Stimulated activated naive CD8-positive, alpha-beta T cell treated with anti-CD3 and anti-CD28 coated beads, Interleukin-15, Interleukin-2, amounts not matched to agents 100 U/mL and 50 U/mL, for 24 hours (primary cell): ENCODE measurements at places on chromosomes 3 and 15.

DNA sequence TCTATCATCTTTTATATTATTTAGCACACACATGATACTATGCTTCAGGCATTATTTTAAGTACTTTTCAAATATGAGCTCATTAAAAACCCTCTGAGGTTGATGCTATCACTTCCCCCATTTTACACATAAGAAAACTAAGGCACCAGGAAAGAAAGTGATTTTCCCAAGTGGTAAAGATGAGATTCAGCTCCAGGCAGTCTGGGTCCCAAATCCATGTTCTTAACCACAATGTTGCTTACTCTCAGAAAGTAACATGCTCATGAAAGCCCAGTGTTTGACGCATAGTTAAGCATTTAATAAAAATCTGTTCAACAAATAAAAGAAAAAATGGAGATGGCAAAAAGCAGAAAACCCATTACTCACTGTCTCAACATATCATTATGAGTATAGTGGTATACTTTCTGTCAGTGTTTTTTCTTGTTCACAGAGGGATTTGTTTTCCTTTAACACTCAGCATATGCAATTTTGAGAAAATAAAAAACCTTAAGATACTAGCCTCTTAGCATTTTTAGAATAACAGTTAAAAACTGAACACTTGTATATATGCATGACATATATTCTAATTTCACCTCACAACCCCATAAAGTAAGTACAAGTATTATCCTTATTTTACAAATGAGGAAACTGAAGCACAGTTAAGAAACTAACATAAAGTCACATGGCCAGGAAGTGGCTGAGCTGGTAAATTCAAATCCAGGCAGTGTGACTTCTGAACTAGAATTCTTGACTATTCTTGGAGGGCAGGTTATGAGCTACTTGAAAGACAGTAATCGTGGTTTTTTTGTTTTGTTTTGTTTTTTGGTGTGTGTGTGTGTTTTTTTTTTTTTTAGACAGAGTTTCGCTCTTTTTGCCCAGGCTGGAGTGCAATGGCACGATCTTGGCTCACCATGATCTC is 10.4 kb downstream of the PEAK1 start:
- DNase-seq, result no peak

DNA sequence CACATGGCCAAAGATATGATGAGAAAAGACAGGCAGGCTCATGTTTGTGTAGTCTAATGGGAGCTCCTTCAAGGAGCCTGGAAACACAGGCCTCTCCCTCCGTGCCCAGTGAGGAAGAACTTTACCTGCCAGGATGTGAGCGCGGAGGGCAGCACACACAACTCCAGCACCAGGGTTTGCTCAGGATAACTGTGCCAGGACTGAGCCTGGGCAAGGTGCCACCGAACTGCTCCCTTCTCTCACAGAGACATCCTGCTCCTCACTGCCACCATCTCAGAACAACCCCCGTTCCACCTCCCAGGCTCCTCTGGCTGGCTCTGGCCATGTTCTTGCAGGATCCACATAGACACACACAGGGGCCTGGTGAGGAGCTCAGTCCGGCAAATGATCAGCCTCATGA is 87.4 kb downstream of the NUP210 start:
- no peak for DNase-seq

- DNase-seq, result no peak
These were observed 411.2 kb downstream of the NAALADL2 start for GRCh38 chr3:175270198-175270837.

- DNase-seq, result no peak
These were observed 5.9 kb downstream of the TGM4 start for GRCh38 chr3:44880284-44880683.

GRCh38 chr15:51861557-51862359 is 32.3 kb downstream of the TMOD3 start:
- peak; percentile 56 for DNase-seq

DNA sequence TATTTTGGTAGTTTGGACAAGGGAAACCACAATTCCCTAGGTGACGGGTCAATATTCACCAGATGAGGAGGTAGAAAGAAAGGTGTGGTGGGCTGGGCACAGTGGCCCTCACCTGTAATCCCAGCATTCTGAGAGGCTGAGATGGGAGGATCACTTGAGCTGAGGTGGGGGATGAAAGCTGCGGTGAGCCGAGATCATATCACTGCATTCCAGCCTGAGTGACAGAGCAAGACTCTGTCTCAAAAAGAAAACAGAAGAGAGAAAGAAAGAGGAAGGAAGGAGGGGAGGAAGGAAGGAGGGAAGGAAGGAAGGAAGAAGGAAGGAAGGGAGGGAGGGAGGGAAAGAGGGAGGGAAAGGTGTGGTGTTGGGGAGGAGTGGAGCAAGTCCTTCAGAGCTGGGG is 56.1 kb upstream of the RNF7 start:
- no peak for DNase-seq

GRCh38 chr15:79025201-79025600 is 65.4 kb downstream of the RASGRF1 start:
- DNase-seq, result peak; percentile 27

DNA sequence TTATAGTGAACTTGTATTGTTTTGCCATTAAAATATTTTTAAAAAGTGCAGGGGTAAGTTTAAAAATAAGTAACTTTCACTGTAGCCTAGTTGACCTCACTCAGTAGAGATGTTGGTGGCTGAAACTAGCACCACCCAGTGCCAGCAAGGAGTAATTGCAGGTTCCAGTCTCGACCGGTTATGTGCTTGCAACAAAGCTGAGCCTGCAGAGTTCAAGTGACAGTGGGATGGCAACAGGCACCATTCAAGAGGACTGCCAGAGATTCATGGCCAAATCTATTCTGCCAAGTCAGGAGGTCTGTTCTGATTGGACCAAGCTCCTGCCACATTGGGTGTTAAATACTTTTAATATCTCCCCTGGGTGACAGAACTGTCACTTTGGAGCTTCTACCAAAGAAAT is 2.7 kb downstream of the ADAMTS7 start:
- peak; percentile 36 for DNase-seq

DNA sequence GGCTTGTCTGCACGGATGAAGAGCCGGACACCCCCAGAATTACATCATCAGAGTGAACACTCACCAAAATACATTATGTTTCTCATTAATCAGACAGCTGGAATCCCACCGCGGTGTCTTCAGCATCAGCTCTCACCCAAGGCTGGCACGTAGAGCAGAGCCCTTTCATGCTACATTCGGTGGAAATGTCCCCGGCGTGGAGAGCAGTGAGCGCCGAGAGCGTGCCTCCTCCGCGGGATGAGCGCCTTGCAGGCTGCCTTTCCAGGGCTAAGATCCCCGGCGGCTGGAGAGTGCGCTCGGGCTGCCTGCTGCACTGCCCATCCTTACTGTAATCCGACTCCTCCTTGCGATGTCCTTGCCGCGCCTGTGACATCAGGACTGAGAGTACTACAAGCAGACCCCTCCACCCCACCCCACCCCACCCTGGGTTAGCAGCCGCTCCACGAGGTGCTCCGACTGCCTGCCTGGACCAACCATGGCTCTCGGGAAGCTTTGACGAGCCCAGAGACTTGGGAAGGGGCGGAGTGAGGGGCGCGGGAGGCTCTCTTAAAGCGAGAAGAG is at the start of gene ZNF385D:
Gene ZNF385D, minus strand, starts transcription at position 380 of the 561 bp plus-strand sequence. Its CDS starts 294 bp downstream, at position 86.
- DNase-seq, result no peak

DNA sequence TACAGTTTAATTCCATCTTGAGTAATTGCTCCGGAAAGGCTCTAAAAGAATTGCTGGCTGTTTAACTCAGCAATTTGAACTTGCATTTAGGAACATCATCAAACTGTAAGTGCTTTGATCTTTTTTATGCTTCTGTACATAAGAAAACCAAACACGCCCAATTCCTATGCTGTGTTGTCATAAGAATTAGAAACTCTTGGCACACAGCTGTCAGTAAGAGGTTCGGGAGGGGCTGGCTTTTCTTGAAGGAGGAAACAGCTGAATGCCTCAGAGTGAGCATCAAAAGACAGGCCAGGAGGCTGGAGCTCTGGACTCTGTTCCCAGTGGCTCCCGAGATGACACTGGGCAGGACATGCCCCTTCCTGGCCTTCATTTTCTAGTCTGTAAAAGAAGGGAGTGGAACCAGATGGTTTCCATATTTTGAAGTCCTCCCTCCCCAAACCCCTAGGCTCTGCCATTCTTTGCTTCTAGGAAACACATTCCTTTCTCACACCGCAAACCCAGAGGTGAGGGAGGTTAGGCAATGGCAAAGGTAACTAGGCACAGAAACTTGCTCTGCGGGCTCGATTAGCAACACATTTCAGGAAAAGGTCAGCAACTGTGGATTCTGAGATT is 73.7 kb upstream of the DLG1 start:
- DNase-seq, result no peak

DNA sequence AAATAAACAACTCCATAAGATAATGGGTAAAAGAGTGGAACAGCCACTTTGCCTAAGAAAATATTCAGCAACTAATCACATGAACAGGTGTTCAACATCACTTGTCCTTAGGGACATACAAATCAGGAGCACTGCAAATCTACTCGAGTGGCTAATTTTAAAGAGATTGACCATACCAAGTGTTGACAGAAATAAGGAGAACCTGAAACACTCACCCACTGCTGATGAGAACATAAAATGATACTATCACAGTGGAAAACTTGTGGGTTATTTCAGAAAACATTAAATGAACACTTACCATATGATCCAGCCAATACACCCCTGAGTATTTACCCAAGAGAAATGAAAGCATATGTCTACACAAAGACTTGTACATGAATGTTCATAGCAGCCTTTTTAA is 70.5 kb downstream of the GABRB3 start:
- DNase-seq, result no peak

- no peak for DNase-seq
These were observed 34.1 kb downstream of the CCDC191 start for GRCh38 chr3:114022145-114022802.

- DNase-seq, result no peak
These were observed 282.7 kb upstream of the SEMA6D start for GRCh38 chr15:47434596-47434995.

- no peak for DNase-seq
These were observed 121.7 kb downstream of the LIPC start for GRCh38 chr15:58553365-58553918.

DNA sequence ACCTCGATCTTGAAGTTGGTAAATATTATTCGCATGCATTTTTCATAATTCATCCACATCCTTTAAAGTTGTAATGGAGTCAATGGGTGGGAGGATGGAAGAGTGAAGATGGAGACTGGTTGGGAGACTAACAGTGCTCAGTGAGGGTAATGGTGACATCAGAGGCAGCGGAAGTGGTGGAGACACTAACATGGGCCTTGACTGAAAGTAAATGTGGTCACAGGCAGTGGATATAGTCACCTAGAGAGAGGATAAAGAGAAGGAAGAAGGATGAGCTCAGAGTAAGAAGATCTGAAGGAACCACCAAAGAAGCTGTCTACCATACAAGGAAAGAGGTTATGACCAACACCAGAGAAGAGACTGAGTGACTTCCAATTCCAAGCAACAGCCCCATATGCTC is 281.6 kb upstream of the STT3B start:
- no peak for DNase-seq

DNA sequence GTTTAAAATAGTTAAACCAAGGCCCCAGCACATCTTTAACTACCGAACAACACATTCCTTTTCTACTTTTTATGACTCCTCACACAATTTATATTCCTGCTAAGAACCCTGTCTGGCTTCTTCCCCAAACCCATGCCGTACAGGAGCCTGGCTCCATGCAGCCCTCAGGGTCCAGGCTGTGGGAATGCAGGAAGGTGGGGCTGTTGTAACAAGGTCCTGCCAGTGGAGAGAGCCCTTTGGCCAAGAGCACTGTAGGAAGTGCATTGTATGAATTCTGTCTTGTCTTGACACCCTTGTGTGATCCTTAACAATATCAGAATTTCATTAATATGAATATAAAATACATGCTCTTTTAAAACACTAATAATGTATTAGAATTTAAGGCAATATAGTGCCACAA is 563.8 kb downstream of the TBL1XR1 start:
- DNase-seq, result no peak

DNA sequence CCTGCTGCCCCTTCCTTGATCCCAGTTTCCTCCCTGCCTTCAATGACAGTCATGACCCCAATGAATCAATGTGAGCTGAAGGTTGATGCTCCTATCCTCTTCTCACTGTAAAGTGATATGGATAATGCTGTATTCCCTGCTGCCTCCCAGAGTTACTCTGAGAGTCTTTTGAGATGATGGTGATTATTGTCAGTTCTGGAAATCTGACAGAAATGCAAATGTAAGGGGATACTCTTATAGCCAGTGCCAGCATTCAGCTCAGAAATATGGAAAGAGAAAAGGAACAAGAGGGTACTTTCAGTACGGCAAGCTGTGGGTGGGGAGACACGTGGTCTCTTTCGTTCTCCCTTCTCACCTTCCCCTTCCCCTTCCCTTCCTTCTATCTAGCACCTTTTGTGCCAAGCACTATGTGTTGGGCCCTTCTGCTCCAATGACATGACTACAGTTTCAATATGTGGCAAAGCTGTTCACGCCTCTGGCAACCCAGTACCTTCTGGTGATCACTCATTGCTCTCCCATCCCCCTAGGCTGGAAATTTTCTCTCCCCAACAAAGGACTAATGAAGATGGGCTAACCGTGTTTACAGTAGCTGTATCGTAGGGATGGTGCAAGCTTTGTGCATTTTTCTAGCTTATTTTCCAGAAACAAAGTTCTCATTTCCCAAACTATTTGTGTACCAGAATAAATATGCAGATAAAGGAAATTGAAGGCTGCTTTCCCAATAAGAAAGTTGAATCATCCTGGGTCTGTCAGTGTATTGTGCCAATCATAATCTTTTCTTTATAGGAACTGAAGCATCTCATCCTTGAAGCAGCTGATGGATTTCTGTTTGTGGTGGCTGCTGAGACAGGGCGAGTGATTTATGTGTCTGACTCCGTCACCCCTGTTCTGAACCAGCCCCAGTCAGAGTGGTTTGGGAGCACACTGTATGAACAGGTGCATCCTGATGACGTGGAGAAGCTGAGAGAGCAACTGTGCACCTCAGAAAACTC is 70.3 kb downstream of the ARNT2 start:
- no peak for DNase-seq

DNA sequence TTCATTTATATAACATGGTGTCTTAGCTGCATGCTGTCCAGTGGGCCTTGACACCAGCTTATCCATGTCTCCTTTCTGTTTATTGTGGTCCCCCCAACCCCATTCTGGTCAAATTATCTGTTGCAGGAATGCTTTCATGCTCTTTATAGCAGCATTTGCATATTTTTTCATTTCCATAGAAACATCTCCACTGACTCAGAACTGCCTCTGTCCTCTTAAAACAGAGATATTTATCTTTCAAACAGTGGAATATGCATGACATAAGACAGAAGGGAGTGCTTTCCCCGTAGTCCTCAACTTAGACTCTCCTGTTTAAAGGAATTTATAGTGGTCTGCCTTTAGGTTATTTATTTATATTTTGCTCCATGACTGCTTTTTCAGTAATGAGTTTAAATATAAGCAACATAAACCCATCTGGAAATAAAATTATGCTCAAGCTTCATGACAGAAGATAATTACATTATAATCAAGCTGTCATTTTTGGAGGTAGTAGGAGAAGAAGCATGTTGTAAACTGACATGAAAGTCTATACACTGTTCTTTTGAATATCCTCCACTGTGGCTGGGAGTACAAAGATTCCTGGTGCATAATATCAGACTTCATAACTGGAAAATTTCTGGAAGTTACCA is 179.5 kb upstream of the CD96 start:
- no peak for DNase-seq
